ENCODE measurements at places on chromosomes 4 and X.
A peak's percentile ranks its signal among the peaks of the same experiment; 100 is the strongest.

GRCh38 chr4:57077550-57078343 is 32.4 kb downstream of the IGFBP7 start:
- DNase-seq, result peak; percentile 87

DNA sequence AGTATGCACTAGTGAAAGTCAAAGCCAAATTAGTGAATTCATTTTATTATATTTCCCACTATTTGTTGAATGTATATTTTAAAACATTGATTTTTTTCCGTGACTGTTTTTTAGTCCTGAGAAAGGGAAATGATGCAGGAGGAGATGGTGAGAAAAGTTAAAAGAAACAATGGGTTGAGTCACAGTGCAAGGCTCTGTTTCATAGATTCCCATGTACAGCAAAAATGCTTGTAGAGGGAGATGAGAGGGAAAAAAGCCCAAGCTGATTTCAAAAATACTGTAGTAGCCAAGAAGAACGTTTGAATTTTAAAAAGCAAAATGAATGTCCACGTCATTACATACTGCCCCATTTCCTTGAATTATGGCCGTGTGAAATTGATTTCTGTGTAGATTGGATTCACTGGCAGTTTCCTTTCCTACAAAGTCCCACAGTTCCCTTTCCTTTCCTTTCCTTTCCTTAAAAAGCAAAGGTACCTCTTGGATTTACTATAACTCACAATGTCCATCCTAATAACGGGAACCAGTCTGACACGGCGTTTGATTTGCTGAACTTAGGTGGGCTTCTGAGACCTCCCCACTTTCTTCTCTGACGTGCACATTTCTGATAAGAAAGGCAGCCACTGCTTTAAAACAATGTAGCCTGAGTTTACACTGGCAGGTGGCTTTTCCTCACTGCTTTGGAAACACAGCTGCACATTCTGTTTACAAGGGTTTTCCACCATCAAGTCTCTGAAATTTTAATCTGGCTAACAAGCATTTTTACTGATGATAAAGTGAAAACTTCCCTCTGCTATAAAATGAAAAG is 63.7 kb downstream of the SPCS3 start:
- no peak for DNase-seq

DNA sequence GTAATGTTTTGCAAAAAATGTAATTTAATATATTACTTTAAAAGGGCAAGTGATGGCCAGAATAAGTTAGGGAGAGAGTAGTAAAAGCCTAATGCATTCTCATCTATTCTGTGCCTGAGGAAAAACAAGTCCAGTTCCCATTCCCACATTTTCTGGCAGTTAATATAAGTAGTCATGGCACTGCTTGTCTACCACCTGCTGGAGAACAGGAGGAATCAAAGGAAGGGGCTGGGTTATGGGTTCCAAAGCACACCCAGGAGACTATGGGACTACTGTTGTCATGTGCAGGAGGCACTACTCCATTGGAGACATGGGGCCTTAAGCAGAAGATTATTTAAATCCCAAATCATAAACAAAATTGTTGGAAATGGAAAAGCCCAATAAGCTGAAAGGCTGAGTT is 2618.6 kb downstream of the ARAP2 start:
- DNase-seq, result peak; percentile 3

GRCh38 chr4:77193511-77194102 is 36.6 kb downstream of the CCNG2 start:
- DNase-seq, result no peak

GRCh38 chr4:65943076-65943475 is 272.8 kb upstream of the EPHA5 start:
- DNase-seq, result peak; percentile 79

DNA sequence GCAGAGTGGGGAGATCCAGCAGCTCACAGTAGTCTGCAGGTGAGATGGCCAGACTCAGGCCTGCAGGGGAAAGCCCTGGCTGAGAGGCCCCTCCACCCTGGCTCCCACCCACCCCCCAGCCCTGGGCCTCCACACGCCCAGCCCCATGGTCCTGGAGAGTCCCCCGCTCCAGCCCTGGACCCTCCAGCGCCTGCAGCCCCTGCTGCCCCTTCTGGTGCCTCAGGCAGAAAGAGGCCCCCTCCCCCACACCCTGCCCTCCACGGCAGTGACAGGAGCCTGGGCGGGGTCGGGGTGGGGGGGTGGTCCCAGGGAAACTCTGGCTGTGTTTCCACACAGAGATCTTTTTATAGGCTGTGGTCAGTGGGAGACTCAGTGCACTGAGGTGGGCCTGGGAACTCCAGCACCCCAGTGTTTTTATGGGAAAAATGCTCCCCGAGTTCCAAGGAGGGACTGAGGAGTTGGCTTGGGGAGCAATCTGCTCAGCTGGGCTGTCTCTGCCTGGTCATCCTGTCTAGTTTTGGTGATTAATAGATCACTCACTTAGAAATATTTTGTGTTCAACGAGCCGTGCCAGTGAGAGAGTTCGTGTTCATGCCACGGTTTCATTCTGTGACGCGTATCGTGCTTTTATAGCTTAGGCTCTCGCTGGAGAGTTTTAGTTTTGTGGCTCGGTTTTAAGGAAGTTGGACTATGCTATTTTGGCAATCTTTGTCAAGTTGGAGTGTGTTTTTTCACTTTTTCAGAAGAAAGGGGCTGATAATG is 53.1 kb upstream of the HGFAC start:
- no peak for DNase-seq

GRCh38 chr4:22531311-22532019 is 15.6 kb upstream of the ADGRA3 start:
- no peak for DNase-seq

DNA sequence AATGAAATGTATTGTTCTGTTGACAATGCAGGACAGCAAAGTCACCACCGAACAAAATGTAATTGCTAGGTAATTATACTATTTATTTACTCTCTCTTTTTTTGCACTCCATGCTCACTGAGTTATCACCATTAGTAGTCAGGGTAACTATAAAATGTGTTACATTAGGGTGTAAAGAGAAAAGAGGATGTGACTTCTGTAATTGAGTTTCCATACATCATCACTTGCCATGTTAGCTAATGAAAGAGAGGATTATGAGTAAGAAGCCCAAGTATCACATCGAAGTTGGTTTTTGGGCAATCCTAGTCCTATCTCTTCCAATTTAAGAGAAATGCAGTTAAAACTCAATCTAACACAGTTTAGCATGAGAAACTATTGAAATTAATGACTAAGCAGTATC is 7.6 kb downstream of the ZXDA start:
- no peak for DNase-seq

DNA sequence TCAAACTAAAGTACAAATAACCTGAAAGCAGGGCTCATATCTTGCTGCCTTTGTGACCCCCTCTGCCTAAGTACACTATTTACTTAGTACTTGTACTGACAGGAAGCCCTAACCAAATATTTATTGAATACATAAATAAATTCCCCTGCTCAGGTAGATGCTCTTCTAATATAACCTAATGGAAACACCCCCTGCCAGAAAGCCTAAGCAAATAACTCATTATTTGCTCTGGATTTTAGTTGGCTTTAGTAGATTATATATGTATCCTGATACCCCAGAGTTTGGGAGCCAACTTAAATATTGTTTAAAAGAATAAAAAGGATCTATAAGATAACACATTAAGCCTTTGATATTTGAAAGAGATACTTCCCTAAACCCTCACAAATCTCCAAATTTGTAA is 318.2 kb downstream of the PPP1R2C start:
- no peak for DNase-seq

- DNase-seq, result no peak
These were observed 92.5 kb upstream of the STOX2 start for GRCh38 chr4:183812567-183812966.

DNA sequence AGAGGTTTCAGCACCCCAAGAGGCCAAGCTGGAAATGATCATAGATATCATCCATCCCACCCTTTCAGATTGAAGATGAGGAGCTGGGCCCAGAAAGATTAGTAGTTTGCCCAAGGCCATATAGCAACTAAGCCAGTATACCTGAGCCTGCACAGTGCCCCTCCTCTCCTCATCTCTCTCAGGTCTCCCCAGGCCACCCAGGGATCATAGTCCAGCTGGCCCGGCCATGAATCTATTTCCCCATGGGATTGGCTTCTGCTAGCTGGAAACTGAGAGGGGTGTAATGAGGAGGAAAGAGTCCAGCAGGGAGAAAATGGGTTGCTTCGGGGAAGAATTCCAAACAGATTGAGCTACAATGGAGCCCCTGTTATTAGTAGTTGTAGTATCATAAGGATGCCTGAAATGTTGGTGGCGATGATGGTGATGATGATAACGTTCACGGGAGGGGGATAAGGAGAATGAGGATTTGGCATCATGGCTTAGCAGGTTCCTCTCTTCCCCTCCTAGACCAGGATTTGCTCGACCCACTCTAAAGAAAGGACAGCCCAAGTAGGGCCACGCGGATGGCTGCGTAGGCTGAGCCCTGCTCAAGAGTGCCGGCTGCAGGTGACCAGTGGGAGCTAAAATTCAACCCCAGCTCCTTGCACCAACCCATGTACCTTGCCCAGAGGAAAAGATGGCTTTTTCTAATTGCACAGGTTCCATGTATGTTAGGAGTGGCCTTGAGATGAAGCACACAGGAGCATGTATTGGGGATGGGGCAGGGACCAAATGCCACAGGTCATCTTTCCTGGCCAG is 117.8 kb upstream of the PJA1 start:
- no peak for DNase-seq

- DNase-seq, result no peak
These were observed 8.4 kb upstream of the BST1 start for GRCh38 chr4:15694431-15694830.

- no peak for DNase-seq
These were observed 21.7 kb upstream of the TECRL start for GRCh38 chr4:64430933-64431332.

- DNase-seq, result no peak
These were observed 107.0 kb downstream of the NFKB1 start for GRCh38 chr4:102608190-102608589.

DNA sequence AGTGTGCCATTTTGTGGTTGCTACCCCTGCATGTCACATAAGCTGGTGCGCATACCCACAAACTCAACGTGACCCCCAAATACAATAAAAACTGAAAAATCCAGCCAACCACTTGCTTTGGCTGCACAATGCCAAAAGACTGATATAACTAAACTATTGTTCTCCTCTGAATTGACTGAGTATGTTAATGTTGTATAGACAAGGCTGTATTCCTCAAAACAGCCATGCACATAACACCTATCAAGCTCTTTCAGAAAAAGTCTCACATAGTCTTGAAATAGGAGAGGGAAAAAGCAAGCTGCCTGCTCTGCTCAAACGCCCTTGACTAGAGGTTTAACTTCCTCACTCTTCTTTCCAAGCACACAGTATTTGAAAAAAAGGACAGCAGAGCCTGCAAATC is 126.4 kb upstream of the NOCT start:
- DNase-seq, result no peak

DNA sequence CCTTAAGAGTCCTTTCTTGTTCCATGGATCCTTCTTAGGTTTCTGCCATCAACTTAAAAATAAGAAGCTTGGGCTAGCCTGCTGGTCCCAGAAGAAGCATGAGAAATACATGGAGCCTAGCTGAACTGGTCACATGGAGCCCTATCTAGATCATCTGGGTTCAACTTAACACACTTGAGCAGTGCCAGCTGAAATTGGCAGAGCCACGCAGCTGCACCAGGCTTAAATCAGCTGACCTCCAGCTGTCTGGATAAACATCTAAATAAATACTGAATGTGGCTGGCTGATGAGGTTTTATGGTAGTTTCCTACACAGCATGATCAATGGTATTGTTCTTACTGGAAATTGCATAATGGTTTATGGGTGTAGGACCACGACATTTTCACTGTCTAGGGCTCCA is 598.4 kb upstream of the FAM241A start:
- no peak for DNase-seq

- DNase-seq, result no peak
These were observed 50.6 kb upstream of the SRPX start for GRCh38 chrX:38271154-38271716.

DNA sequence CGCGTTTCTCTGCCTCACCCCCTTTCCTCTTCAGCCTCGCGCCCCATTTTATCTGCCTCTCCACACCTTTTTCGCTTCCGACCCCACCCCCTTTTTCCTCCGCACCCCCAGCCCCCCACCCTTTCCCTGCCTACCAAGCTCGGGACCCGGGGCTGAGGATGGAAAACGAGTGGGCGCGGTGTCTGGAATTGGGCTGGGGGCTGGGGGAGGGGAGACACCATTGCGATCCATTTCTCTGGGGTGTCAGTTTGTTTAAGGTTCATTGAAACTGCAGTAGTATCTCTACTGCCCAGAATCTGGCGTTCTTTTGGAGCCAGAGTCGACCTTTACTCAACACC is 707 bp downstream of the SLC9A6 start:
- no peak for DNase-seq

- DNase-seq, result peak; percentile 3
These were observed 152.0 kb upstream of the SLC4A4 start for GRCh38 chr4:71186566-71187403.

GRCh38 chr4:53605783-53606182 is 14.5 kb upstream of the LNX1 start:
- DNase-seq, result peak; percentile 20

GRCh38 chr4:77062856-77063255 is 12.9 kb downstream of the CCNI start:
- no peak for DNase-seq

GRCh38 chrX:28693101-28693500 is 105.9 kb downstream of the IL1RAPL1 start:
- DNase-seq, result peak; percentile 2

DNA sequence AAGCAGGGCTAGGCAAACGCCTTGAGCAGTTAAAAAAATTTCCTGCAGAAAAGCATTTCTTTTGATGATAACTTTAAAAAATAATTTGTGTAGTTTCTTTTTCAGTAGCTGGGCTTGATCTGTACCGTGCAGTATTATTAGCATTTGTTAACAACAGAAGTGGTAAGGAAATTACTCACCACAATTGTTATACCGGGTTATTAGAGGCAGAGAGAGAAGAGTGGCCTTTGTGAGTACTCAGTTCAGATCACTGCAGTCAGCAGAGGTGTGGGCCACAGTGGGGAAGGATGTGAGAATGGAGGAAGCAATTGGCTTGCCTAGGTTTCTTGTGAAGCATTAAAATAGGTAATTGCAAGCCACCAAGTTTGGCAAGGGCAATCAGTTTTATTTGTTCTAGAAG is 14.3 kb upstream of the IL21 start:
- DNase-seq, result no peak

GRCh38 chrX:85569686-85570085 is 190.2 kb upstream of the POF1B start:
- DNase-seq, result no peak

- no peak for DNase-seq
These were observed 90.7 kb downstream of the GEMIN8 start for GRCh38 chrX:13938829-13939530.

- DNase-seq, result no peak
These were observed 85.1 kb upstream of the ADAD1 start for GRCh38 chr4:122293374-122294365.

GRCh38 chrX:115339441-115340025 is 50.0 kb downstream of the LUZP4 start:
- DNase-seq, result peak; percentile 61

GRCh38 chr4:42626629-42627146 is 30.2 kb downstream of the ATP8A1 start:
- no peak for DNase-seq

DNA sequence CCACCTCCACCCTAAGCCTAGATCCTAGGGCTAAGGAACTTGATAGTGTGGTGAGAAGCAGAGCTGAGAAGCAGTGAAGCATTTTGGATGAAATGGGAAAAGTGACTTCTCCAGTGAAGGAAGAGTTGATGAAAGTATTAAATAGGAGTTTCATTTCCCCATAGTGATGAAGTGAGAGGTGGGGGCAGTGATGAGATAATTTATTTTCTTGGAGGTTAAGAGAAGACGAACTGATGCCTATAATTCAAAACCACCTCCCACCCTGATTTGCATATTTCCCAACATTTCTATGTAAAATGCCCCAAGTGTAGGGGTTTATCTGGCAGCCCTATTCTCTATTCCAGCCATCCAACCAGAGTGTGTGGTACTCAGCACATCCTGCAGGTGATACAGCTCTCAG is 6.3 kb downstream of the LONRF3 start:
- no peak for DNase-seq

Measured in NCI-H226 (cell line).